ENCODE measurements at places on chromosomes 16 and 17.

GRCh38 chr16:85958731-85959130 lies 59.8 kb downstream of the IRF8 start:
- no peak for DNase-seq

- DNase-seq, result no peak
Observed at GRCh38 chr16:22353191-22353919, 21.1 kb downstream of the CDR2 start.

- DNase-seq, result no peak
Observed at GRCh38 chr16:660132-660458, 7.8 kb upstream of the RHOT2 start.

DNA sequence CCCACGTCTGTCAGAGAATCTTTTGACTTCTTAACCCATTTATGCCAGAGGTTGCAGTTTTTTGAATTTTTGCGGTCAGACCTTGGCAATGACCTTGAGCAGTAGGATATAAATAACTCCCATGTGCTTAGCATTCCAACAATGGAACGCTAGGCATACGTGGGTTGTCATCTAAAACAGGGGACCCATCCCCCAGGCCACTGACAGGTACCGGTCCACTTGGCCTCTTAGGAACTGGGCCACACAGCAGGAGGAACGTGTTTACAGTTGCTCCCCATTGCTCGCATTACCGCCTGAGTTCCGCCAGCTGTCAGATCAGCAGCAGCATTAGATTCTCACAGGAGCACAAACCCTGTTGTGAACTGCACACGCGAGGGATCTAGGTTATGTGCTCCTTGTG lies 76.8 kb upstream of the LGALS9 start:
- DNase-seq, result no peak

- DNase-seq, result no peak
Observed at GRCh38 chr16:47139561-47140185, 4.1 kb downstream of the NETO2 start.

GRCh38 chr16:81666113-81666512 lies 113.0 kb upstream of the PLCG2 start:
- DNase-seq, result no peak

DNA sequence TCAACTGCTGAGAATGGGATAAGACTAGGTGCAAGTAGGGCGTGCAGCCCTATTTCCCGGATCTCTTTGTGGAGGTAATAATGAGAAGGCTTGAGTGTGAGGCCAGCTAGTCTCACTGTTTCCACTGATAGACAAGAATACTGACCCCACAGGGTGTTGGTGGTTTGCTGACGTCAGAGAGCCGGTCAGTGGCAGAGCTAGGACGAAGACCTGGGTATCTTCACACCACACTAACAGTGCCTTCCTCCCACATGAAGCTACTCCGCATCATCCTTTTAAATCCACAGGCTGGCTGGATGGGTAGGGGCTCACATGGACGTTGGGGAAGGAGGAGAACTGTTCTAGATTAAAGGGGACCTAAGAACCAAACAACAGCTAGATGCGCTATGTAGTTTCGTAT lies 68.0 kb downstream of the ZFHX3 start:
- DNase-seq, result no peak

- DNase-seq, result no peak
Observed at GRCh38 chr16:75402159-75402820, 31.0 kb downstream of the CFDP1 start.

GRCh38 chr17:82948081-82948511 lies 108.3 kb upstream of the ZNF750 start:
- DNase-seq, result no peak

DNA sequence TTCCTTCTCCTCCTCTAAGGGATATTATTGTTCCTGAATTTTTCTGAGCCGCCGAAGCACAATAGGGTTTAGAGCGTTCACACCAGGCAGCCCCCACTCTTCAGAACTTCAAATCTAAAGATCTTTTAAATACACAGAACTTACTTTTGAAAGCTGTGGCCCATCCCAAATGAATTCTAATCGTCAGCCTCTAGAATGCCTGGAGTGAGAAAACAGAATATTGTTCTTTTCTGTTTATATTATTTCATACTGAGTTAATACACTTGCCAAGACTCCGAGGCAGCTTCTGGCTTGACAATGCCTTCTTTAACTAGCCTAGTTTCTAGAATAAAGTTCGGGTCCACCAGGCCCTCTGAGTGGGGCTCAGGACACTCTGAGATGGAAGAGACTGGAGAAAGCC lies 405.6 kb downstream of the WWOX start:
- DNase-seq, result no peak

- no peak for DNase-seq
Observed at GRCh38 chr17:75245011-75245410, 16.4 kb downstream of the GGA3 start.

DNA sequence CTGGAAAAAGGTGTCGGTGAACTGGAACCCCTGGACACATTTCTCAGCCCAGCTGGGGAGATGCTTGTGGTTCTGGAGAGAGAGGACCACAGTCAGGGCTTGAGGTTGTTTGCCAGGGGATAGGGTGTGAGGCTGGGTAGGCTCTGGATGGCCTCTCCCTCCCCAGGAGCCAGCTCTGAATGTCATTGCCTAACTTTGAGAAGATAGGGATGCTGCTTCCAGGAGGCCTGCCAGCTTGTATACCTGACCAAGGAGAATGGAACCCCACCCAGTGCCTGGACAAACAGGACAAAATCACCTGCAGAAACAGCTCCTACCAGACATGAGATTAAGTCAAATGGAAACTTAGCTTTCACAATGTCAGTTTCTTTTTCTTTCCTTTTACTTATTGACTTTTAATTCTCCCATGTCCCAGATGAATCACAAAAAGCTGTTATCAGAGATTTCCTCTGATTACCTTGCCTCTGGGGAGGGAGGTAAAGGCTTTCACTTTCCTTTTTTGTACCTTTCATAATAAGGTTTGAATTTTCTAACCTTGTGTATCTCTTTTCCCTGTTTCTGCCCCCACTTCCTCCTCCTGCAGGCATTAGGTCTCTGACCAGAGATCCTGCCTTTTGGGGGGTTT lies 29.8 kb upstream of the PLLP start:
- DNase-seq, result no peak

DNA sequence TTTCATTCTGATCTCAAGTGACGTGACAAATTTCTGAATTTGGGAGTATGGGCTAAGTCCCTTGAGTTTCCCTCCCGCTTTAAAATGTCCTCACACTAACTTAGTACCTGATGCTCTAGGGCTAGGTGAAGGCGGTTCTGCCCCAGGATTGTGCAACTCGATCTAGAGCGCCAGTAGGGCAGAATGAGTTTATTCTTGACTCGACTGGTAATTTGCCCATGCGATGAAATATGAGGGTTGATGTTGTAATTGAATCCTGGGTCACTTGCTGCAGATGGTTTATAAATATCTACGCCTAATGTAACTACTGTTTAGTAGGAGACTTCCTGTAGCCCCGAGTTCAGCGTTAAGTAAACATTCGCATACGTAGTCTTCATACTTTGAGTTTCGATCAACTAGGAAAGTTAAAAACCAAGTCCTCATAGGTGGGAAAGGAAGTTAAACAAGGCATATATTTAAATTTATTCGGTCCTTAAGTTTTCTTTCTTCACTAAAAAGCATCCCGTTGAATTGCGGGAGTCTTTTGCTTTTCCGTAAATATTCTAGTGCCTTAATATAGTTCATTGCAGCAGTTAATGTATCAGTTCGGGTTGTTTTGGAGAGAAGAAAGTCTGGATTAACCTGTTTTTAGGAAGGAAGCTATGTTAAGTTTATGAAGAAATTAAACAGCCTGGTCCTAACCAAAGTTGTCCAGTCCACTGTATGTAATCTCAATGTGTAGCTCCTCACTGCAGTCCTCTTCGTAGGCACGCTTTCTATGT lies 1.6 kb downstream of the CTCF start:
- no peak for DNase-seq

- DNase-seq, result no peak
Observed at GRCh38 chr17:51481370-51481769, 221.0 kb downstream of the UTP18 start.

GRCh38 chr17:3531266-3532101 lies 26.1 kb downstream of the TRPV3 start:
- DNase-seq, result no peak

- DNase-seq, result no peak
Observed at GRCh38 chr16:49362230-49362629, 11.4 kb upstream of the C16orf78 start.

- DNase-seq, result no peak
Observed at GRCh38 chr17:50065056-50065455, 9.1 kb downstream of the ITGA3 start.

DNA sequence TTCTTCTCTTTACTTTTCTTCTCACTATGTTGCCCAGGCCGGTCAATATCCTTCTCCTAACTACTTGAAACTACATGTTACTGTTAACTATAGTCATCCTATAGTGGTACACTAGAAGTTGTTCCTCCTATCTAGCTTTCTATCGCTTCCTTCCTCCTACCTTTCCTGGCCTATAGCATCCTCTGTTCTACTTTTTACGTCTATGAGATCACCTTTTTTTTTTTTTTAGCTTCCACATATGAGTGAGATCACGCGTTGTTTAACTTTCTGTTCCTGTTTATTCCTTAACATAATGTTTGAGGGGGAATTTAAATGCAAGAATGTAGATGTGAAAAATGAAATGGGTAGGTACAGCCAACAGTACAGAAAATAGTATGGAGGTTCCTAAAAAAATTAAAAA lies 30.5 kb upstream of the YPEL2 start:
- DNase-seq, result no peak

DNA sequence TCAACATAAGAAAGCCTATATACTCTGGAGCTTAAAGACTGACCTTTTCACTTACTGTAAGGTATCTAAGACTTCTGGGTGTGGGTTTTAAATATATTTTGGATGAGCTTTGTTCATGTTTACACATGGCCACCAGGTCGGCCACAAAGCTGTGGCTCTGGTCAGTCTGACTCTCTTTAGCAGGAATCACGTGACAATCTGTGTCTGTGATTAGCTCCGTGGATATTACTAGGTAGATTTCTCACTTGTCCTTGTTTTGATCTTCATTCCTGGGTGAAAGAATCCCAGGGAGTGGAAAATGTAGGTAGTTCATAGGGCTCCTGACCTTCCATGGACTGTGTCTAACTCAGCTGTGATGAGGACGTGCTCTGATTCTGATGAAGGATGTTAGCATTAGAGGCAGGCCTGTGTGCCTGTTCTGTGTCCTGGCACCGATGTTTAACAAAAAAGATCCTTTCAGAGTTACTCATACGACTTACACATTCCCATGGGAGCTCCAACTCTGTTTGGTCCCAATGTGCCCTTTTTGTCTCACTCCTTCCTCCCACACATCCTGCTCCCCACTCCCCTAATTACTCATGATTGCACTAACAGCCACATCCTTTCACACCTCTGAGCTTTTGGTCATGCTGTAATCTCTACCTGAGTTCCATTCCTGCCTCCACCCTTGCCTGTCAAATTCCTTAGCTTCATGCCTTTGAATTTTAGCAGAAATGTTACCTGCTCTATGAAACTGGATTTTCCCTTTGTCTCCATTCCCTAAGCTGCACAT lies 425.1 kb downstream of the MAF start:
- DNase-seq, result no peak
